Stimulated activated CD4-positive, alpha-beta T cell treated with anti-CD3 and anti-CD28 coated beads, TNF-alpha, amount 100 ng/mL, for 4 hours (primary cell): ENCODE measurements at places on chromosomes 3 and 15.

- no peak for DNase-seq
Measured at GRCh38 chr15:93469994-93470393, 381.0 kb upstream of the RGMA start.

- no peak for DNase-seq
Measured at GRCh38 chr3:60094392-60094947, 1044.6 kb upstream of the CFAP20DC start.

- no peak for DNase-seq
Measured at GRCh38 chr3:181486141-181486885, 225.4 kb upstream of the SOX2 start.

DNA sequence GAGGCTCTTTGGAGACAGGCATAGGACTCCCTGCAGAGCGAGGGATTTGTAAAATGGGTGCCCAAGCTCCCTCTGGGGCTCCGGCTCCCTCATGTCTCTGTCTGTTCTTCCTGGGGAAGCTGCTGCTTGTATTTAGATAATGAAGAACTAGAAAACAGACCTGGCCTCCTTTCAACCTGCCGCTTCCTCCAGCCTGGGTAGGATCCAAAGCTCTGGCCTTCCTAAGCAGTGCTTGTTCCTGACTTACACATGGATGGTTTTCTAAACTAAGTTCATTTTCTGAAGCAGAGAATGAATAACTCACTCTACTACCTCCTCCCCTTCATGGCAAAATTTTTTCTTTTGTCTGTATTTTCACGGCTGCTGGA, 36.9 kb upstream of the MYZAP start:
- no peak for DNase-seq

- DNase-seq: no peak
Measured at GRCh38 chr15:42065033-42065432, 29.3 kb downstream of the PLA2G4D start.

DNA sequence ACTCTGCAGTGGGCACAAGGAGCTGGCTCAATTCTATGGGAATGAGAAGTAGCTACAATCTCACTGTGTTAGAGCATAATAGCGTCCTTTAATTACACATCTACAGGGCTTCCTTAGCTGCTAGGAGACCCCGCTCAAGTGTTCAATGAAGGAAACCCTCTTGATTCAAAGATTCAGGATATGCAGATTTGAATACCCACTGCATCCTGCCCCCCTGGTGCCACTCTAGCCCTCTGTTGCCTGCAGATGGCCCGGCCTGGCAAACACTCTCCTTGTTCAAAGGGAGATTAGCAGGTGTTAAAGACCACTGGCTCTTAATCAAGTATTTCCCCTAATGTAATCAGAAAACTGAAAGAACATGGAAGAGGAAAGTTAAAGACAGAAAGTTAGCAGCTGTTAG, 356.6 kb downstream of the VGLL3 start:
- DNase-seq: no peak

DNA sequence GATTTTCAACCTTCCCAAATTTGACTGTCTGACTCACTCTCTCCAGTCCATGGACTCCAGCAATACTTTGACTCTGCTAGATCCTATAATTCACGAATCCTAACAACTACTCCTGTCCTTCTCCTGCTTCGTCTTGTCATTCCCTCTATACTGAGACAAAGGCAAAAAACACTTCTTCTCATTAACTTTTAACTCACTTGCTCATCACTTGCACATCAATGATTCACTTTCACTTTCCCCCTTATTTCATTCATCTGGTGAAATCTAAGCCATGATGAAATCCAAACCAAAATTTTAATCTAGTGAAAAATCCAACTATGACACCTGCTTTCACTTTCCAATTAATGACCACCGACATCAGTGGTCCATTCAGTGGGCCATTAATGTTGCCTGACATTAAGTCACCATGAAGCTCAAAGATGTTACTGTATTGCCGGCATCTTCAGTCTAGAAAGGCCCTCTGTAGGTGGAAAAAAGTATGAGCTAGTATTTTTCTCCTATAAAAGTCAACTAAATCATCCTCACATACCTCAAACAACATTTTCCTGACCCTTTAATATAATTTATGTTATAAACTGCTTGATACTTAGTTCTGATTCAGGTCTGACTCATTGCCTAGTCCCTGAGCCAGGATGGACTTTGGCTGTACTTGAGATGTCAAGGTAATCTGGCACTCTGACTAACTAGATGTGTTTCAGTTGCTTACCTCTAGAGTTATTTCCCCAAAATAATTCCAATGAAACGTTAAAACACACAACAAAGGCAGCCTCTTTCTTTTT, 158.6 kb downstream of the CNTN6 start:
- no peak for DNase-seq

GRCh38 chr3:143445118-143445517, 325.5 kb downstream of the CHST2 start:
- no peak for DNase-seq
